ENCODE measurements at places on chromosomes 16 and 17.

GRCh38 chr17:44601973-44602372 lies 44.7 kb downstream of the FZD2 start:
- DNase-seq: no peak

- DNase-seq: no peak
These were observed 419 bp downstream of the RAB37 start for GRCh38 chr17:74737299-74738050.

- DNase-seq: peak; percentile 31
These were observed 62.9 kb downstream of the SPECC1 start for GRCh38 chr17:20071824-20072691.

DNA sequence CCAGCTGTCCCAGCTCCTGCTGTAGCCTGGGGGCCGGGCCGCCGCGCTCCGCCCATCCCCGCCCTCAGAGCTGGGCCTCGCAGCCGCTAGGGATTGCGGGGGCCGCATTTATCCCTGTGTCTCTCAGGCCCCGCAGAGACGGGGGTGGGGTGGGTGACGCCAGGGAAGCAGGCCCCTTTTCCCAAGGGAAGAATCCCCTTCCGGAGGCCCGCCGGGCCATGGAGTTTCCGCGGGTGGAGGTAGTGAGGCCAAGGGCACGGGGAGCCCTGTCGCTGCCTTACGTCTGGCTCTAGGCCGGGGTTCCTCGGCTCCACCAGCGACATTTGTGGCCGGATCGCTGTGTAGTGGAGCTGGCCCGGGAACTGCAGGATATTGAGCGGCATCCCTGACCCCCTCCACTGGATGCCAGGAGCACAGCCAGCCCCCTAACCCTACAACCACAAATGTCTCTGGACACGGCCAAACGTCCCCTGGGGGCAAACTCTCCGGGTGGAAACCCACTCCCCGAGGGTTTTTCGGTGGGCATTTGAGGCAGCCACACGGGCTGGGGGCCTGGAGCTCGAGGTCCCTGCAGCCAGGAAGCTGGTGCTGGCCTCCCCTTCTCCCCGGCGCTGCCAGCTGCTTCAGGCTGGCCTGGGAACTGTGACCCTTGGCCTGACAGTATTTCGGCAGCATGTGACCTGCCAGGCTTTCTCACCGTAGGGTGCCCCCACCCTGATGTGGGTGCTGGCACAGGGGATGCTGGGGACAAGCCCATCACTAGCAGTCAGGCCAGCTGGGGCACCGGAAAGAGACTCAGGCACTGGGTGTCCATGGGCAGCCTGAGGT lies 12.0 kb upstream of the CD300A start:
- DNase-seq: peak; percentile 47

GRCh38 chr16:11105038-11105903 lies 150.7 kb downstream of the SOCS1 start:
- peak; percentile 83 for DNase-seq

Measured in bronchial epithelial cell (primary cell).